ENCODE measurements at places on chromosomes 1 and 21.

DNA sequence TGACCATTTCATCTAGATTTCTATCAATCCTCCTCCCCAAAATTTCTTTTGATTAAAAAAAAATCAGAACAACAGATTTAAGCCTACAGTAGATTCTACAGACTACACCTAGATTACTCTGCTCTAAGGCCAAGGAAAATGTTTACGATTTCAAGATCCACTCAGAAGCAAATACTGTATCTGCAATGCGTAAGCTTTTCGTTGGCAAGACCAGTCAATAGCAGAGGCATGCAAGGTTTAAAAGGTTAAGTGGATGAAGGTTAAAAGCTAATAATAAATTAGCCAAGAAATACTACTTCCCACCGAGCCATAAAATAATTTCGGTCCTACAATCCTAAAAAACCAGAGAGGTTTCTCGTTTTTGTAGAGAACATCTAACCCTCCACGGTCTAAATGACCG lies 1.3 kb downstream of the CLSTN1 start:
- no peak for DNase-seq

DNA sequence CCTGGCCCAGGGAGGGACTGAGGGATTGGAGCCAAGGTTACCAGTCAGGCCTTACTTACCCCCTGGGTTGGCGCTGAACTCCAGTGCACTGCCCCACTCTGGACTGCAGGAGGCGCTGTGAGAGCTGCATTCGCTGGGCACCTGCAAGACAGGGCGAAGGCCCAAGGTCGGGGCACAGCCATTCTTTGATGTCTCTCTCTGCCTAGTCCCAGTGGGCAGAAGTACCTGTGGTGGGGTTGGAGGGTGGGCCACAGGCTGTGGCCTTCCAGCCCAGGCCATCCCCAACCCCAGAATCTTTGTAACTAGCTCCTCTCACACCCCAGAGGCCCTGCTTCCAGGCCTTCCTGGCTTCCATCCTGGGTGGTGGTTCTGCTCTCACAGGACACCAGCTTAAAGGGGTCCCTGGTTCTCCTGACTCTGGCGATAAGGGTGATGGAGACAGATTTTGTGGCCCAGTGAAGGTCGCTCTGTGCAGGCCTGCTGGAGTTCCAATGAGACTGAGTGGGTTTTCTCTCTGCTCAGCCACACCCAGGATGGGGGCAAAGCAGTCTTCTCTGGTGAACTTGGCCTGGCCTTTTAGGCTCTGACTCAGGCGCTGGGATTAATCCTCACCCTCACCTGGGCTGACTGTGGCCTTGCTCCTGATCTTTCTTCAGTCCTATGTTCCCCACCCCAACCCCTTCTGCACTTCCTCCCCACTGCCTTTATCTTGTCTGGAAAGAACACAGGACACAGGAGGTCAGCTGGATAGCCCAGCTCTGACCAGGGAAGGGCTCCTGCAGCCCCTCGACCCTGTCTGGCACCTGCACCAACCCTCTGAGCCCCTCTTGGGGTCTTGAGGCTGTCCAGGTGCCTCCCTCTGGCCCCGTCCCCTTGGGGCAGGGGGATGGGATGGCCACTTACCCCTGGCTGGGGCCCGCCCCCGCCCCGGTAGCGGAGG lies 954 bp downstream of the MYOG start:
- DNase-seq = no peak

GRCh38 chr21:20272791-20273362 lies 725.3 kb upstream of the NCAM2 start:
- no peak for DNase-seq

DNA sequence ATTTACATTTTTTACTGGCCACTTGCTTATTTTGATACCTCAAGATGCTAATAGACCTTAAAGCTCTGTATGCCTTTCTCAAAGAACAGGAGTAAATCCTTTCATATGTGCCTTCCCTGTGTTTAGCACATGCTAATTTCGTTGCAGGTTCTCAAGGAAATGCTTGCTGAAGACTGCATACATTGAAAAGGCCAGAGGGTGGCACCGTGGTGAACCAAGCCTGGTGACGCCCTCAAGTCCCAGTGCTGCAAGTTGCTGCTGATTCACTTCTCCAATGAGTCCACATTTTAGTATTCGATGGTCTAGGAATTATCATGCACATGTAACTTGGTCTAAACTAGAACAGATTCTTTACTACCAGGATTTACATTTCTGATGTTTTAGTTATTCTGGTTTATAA lies 94.1 kb downstream of the CLDN17 start:
- DNase-seq = no peak

GRCh38 chr1:230084408-230085177 lies 17.6 kb downstream of the GALNT2 start:
- peak; percentile 91 for DNase-seq

DNA sequence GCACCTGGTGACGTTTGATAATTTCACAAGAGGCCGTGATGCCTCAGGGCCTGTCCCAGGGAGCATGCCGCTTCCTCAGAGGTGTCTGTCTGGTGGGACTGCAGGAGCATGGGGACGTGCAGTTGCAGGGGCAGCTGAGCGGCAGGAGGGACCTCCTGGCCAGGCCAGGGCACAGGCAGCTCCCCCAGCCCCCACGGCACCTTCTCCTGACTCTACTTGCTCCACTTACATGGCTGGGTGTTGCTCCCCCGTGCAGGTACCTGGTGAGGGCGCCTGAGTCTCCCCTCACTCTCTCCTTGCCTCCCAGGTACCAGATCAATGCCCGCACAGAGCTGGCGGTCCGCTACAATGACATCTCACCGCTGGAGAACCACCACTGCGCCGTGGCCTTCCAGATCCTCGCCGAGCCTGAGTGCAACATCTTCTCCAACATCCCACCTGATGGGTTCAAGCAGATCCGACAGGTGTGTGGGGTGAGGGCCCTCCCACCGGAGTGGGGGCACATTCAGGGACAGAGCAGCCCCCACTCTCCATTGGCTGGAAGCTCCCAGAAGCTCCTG lies 108.4 kb downstream of the PDE9A start:
- DNase-seq = no peak

- DNase-seq = peak; percentile 55
Observed at GRCh38 chr1:91781371-91781825, 104.6 kb downstream of the TGFBR3 start.

DNA sequence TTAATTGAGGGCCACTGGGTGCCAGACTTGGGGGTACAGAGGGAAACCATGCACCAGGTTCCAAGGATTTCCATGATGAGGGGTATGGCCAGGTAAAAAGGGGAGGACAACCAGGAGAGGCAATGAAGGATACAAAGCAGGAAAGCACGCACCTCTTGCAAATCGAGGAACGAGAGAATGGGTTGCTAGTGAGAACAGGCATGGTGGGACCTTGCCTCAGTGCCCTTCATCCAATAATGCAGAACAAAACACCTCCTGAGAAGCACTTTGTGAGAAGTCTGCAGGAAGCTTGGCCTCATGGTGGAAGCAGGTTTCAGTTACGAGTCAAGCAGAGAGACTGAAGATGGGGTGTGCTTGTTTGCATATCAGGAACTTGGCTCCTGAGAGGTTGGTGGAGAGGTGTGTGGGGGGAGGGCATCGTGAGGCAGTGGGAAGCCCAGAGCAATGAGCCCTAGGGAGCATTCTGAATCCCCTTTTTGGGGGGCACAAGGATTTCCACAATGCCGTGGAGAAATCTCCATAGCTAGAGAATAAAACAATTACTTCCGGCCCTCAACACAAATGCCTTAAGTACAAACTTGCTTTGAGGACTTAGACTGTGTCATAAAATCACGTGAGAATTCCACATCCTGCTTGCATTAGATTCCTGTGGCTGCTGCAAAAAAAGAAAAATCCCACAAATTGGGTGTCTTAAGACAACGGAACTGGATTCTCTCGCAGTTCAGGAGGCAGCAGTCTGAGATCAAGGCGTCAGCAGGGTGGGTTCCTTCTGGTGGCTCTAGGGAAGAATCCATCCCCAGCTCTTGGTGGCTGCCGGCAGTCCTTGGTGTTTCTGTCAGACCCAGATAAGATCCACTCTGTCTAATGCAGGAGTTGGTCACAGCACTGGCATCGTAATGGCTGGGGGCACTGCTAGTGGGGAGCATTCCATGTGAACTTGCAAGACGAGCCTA lies 54.9 kb upstream of the BACE2 start:
- DNase-seq = peak; percentile 62

DNA sequence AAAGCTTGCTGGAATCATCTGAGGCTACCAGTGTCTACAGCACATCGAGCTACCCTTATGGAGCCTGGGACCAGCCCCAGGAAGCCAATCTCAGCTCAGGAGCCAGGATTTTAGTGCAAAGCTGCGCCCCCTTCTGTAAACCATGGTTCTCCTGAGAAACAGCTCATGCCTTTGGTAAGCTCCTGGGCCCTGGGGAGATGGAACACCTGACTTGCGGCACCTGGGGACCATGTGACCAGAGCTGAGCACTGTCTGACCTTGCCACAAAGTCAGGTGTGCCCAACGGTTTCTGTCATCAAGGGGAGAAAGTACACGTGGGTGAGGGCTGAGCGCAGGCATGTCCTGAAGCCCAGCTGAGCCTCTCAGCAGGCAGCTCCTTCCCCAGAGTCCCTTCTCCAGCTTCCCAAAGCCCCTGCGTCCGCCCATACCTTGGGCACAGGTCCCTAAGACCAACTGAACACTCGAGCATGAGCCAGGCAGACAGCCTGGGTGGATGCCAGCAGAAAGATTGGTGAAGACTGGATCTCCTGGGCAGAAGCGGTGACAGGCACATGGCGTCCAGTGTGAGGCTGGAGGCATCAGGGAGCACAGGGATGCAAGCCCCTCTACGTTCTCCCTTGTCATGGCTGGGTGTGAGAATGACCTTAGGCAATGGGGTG lies 57.9 kb upstream of the TENT5B start:
- DNase-seq = no peak

- no peak for DNase-seq
Observed at GRCh38 chr21:42777064-42777756, 102.1 kb downstream of the WDR4 start.

DNA sequence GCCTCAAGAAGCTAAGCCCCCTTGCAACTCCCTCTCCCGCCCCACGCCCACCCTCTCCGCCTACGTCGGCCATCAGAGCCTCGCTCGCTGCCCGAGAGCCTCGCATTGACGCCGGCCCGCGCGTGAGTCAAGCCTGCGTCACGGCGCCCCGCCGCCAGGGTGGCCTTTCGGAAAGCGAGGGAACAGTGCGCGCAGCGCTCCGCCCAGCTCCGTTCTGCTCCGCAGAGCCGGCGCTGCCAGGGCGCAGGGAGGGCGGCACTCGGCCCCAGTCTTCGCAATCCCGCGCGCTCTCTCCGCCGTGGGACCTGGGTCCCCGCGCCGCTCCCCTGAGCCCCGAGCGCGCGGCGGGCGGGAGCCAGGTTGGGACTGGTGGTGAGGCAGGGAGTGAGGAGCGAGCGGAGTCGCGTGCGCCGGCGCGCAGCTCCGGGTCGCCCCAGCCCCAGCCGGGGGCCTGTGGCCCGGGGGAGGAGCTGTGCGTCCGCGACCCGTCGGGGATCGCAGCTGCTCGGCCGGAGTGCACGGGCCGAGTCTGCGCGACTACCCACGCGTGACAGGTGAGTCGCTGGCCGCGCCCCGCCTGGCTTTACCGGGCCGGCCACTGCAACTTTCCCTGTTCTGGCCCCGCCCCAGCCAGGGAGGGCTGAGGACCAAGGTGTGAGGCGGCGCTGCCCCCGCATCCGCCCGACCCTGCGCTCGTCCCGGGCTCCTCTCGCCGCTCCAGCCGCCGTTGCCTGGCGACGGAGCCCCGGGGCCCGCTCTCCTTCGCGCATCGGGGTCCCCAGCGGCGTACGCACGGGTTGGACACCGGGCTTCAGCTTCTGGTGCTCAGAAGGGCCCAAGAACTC lies at the start of gene SLC6A17:
TSS of gene SLC6A17 (plus strand) at position 165 of the 845 bp plus-strand sequence. CDS start 16,436 bp downstream, outside the sequence.
- peak; percentile 20 for DNase-seq

GRCh38 chr1:210757677-210758076 lies 376.3 kb downstream of the KCNH1 start:
- DNase-seq = no peak

DNA sequence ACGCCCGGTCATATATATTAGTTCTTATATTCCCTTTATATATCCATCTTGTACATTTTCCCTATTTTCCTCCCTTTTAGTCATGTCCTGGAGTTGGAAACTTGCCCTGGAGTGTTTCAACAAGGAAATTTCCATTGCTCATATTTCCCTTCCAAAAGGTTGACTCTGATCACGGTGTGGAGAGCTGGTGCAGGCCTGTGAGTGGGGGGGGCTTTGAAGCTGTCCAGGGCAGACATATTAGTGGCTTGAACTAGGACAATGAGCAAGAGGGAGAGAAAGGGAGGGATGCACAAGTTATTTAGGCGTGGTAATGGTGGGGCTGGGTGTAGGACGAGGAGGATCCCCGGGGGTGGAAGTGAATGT lies 30.4 kb upstream of the TMEM61 start:
- DNase-seq = no peak

DNA sequence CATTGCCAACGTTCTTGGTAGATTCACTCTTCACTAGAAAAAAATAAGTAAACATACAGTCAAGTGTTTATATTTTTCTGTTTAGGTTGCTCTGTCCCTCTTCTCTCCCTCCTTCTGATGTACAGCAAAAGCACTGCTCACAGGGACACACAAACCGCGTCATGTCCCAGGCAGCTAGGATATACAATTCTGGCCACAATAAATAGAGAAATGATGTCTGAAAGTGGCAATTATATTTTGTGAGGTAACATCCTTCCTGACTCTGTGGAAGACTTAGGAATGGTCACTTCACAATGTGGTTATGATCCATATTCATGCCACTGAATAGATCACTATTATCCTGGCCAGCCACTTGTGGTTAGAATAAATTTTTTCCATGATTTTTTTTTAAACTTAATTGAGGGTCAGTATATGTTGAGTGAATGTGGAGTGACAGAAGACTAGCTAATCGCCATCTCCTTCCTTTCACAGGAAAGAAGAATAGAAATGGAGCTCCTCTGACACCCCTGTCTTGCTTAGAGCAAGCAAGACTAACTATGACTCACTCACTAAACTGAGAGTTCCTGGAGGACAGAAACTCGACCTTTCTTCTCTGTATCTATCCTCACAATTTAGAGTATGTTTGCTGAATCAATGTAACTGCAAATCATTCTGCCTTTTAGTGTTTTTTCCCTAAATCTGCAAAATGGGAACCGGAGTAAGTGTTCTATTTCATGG lies 54.0 kb downstream of the ZNHIT6 start:
- DNase-seq = no peak

- no peak for DNase-seq
Observed at GRCh38 chr1:89022167-89022959, at the start of gene GBP3. Gene GBP3 (minus strand): TSS chr1:89022866. CDS start chr1:89020721, 2,145 bp downstream.

- no peak for DNase-seq
Observed at GRCh38 chr1:93442008-93442666, 5.8 kb upstream of the FNBP1L start.

GRCh38 chr1:108557296-108557695 lies 2.6 kb upstream of the EEIG2 start:
- DNase-seq = no peak

Data from GM04504 (cell line).